ENCODE measurements at places on chromosomes 12 and 14. TPM values are rescaled to one million over a fixed set of nuclear protein-coding genes. Genes with fewer than 3 reads are reported as not detected.
A peak's percentile ranks its signal among the peaks of the same experiment; 100 is the strongest.

KLRG1 gene
- total RNA-seq = 4.4 TPM

EEF1AKMT3 gene
- total RNA-seq = 3.0 TPM

EPYC gene
- total RNA-seq = not detected

GUCY2C gene
- not detected for total RNA-seq

SLCO1B1 gene
- not detected for total RNA-seq

CAPZA3 gene
- not detected for total RNA-seq

CD69 gene
- total RNA-seq = 82.4 TPM

DNA sequence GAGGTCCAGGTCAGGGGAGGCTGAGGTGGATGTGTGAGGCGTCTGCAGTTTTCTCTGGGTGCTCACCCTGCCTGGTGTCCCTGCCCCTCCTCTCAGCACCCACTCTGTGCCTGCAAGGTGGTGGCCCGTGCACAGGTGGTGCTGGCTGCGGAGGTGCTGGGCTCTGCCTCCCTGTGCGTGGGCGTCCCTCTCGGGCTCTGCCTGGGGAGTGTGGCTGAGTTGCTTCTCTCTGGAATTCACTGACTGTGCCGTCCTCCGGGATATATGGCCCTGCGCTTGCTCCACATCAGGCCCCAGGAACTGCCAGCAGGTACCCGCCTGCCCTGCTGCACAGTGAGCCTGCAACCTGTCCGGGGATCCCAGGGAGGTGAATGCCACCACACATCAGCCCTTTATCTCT lies 379.1 kb downstream of the TMEM121 start:
- DNase-seq = no peak
- peaks cover 2% of the 10 kb centered on the region for H3K36me3 ChIP-seq
- H3K27ac ChIP-seq = no peak overlapping the region
- peaks cover 6% of the 10 kb centered on the region for H3K4me1 ChIP-seq
- no peak overlapping the region for H3K4me3 ChIP-seq

DNA sequence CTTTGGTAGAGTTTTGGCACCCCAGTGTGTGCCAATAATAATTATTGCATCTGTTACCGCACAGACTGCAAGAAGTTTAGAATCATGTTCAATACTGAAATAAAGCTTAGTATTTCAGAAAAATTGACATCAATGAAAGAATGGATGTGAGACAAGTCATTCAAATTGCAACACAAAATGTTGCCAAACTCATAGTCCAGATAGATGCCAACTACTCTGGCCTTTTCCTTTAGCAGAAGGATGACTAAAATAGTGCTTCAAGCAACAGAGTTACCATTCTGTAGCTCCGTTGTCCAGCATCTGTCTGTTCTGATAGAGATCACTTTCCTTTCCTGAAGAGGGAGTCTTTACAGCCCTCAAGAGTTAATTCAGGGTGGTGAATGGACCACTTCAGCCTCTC lies 77.5 kb downstream of the LIN7A start:
- no peaks in the 10 kb centered on the region for H3K27me3 ChIP-seq
- DNase-seq = no peak
- H3K4me3 ChIP-seq = no peak overlapping the region
- no peak overlapping the region for H3K27ac ChIP-seq
- H3K4me1 ChIP-seq = no peaks in the 10 kb centered on the region

DNA sequence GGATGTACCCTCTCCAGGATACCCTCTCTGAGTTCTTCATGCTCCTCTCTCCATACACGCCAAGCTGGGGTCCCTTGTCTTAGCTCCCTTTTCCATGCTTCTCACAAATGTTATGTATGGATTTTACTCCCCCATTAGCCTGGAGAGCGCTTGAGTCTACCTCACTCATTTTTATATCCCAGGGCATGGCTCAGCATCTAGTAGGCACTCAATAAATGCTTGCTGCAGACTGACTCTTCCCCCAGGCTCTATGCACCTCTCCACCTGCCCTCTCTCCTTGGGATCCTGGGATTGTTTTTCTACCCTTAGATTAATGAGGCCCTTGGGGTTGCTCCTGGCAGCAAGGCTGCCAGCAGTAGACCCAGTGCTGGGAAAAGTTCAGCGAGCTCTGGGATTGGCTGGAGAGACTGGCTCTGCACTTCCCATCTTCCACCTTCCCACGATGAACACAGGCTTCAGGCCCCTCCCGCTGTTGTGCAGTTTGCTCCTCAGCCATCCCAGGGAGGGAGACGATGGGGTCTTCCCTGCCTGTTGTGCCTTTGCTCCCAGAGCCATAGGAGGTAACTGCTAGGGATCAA lies 2.2 kb downstream of the NRIP2 start:
- H3K27me3 ChIP-seq = no peaks in the 10 kb centered on the region
- H3K36me3 ChIP-seq = peaks cover 2% of the 10 kb centered on the region
- no peak for DNase-seq
- H3K27ac ChIP-seq = no peak overlapping the region
- H3K4me3 ChIP-seq = no peak overlapping the region
- no peaks in the 10 kb centered on the region for H3K4me1 ChIP-seq

GRCh38 chr14:65904988-65905387 lies 492.5 kb downstream of the FUT8 start:
- peaks cover 10% of the 10 kb centered on the region for H3K27me3 ChIP-seq
- H3K4me3 ChIP-seq = no peak overlapping the region
- no peak for DNase-seq
- H3K36me3 ChIP-seq = peaks cover 31% of the 10 kb centered on the region
- H3K4me1 ChIP-seq = peaks cover 31% of the 10 kb centered on the region

DNA sequence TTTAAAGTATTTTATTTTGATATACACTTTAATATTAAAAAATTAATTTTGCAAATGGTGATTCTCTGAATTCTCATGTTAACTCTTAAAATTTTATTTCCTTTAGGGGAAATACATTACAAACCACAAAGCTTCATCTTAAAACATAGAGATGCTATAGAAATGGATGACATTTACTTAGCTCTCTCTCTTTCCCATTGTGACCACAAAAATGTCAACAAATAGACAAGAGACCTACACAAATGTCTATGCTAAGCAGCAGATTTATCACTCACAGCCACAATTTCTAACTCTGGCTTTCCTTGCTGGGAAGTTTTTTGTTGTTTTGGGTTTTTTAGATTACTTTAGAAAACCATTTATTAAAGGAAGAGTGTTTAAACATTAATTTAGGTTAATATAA lies 19.9 kb upstream of the PHC1 start:
- H3K27ac ChIP-seq = no peak overlapping the region
- no peak overlapping the region for H3K4me3 ChIP-seq
- H3K4me1 ChIP-seq = peaks cover 5% of the 10 kb centered on the region
- peaks cover 5% of the 10 kb centered on the region for H3K27me3 ChIP-seq
- no peaks in the 10 kb centered on the region for H3K36me3 ChIP-seq
- DNase-seq = no peak

GRCh38 chr14:94081386-94081820 lies 293 bp downstream of the IFI27L1 start:
- peak overlapping the region; percentile 99 for H3K4me3 ChIP-seq
- peak overlapping the region; percentile 100 for H3K27ac ChIP-seq
- no peak for DNase-seq
- H3K36me3 ChIP-seq = peaks cover 53% of the 10 kb centered on the region
- H3K4me1 ChIP-seq = peaks cover 51% of the 10 kb centered on the region
- H3K27me3 ChIP-seq = no peaks in the 10 kb centered on the region

Data from activated CD4-positive, alpha-beta T cell treated with anti-CD3 and anti-CD28 coated beads, Interleukin-2, amount 10 ng/mL, durations not matched to agents 7 days and 5 days (primary cell).